Aorta (tissue), 5 donors: ENCODE measurements at places on chromosomes 2 and 18.

GRCh38 chr2:202752071-202752470, 117.3 kb downstream of the FAM117B start:
- no peak for DNase-seq

- DNase-seq, result no peak
These were observed 100.3 kb downstream of the DAW1 start for GRCh38 chr2:227971619-227972230.

GRCh38 chr18:70151614-70152013, 53.9 kb downstream of the RTTN start:
- DNase-seq, result no peak

- no peak for DNase-seq
These were observed 255.7 kb upstream of the ATP5MC3 start for GRCh38 chr2:175437167-175437566.

- no peak for DNase-seq
These were observed 54.7 kb downstream of the INO80D start for GRCh38 chr2:206031162-206031784.

DNA sequence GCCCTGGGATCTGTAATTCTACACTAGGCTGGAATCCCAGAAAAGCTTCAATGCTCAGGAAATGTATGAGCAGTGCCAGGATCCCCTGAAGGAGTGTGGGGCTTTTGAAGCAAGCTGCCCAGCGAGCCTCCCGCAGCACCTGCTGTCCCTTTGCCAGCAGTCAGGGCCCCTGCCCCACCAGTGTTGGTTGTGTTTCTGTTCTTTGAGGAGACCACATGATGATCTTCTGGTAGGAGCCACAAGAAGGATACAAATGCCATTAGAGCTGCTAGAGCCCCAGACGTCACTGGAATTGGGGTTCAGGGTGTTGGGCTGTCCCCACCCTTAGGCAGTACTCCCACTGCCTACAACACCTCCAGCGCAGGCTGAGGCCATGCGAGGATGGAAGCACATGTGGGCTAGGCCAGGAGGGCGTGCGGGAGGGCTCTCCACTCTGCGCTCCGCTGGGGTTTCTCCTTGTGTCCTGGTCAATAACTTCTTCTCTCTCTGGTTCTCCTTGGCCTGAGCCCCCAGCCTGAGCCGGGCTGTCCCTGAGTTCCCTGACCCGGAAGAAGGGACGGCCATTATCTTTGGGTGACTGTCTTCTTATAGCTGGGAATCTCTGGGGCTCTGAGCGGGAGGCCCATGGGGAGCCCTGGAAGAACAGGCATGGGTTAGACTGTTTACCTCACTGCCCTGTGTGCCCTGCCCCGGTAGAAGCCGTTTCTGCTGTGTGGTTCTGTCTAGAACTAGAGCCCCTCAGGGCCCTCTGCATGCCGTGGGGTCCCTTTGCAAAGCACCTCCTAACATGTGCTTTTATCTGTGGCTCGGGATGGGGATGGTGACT, 73.9 kb downstream of the LRRFIP1 start:
- no peak for DNase-seq

GRCh38 chr2:226118471-226119429, 680.9 kb downstream of the IRS1 start:
- DNase-seq, result no peak

DNA sequence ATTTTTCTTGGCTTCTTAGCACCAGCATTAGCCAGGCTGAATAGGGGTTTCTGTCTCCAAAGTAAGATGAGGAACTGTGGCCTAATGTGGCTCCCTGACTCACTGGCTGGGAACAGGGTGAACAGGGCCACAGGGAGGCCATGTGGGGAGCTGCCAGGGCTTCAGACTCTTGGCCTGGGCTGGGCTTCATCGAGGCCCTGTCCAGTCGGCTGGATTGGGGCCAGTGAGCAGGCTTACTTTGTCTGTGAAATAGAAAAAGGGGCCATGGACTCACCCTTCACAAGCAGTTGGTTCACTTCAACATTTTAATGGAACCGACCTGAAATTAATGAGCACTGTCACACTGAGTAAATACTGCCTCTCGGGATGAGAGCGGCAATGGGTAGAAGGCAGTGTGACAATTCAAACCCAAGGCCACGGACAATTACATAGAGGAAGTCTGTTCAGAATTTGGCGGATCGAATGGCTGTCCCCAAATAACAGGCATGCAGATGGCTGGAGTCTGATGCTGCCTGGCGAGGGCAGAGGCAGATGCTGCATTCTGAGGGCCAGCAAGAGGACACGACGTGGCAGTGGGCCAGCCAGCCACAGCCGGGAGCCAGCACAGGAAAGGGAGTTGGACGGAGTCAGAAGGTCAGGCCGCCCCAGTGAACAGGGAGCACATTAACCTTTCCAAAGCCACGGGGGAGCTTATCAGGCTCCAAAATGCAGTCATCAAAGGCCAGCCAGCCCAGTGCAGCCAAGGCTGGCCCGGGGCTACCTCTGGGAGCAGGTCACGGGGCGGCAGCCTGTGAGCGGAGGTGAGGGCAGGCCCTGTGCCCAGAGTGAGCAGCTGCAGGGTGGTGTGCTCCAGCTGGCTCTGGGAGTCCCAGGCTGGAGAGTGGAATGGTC, 146.6 kb upstream of the REV1 start:
- peak; percentile 86 for DNase-seq

DNA sequence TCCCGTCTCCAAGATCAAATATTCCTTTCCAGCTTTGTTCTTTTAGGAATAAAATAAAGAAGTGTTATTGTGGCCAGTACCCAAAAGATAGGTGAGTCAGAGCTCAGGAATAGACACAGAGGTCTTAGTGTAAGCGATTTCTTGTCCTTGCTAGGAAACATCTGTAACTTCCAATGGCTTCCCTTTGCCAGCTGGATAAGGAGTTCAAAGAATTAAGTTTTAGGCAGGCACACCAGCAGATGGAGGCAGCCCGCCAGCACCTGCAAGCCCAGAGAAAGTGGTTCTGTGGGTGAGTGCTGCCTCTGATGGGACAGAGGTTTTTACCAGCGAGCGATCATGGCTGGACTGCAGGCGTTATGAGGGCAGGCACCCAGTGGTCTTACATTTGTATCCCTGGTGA, 125.4 kb downstream of the MGAT5 start:
- no peak for DNase-seq

DNA sequence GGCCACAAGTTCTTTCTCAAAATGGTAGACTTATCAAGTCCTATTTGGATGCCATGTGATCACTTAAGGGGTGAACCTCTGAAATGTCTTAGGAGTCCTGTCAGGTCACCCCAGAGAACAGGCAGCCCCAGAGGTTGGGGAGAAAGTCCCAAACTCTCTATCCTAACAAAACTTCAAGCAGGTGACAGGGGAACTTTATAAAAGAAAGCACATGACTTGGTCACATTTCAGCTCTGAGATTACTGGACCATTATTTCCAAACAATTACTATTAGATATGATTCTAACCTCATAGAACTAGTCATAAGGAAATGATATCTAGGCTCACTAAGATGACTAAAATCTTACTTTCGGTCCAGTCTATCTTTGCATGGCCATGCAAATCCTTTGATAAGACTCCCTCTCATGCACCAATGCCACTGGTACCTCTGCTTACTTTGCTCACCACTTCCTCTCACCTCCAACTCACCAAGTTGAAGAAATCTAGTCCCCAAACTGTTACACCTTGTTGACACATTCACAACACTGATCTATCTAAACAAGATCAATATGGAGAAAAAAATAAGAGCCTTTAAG, 107.0 kb downstream of the GALNT14 start:
- no peak for DNase-seq

GRCh38 chr18:60861575-60861974, 471.7 kb upstream of the CDH20 start:
- no peak for DNase-seq

DNA sequence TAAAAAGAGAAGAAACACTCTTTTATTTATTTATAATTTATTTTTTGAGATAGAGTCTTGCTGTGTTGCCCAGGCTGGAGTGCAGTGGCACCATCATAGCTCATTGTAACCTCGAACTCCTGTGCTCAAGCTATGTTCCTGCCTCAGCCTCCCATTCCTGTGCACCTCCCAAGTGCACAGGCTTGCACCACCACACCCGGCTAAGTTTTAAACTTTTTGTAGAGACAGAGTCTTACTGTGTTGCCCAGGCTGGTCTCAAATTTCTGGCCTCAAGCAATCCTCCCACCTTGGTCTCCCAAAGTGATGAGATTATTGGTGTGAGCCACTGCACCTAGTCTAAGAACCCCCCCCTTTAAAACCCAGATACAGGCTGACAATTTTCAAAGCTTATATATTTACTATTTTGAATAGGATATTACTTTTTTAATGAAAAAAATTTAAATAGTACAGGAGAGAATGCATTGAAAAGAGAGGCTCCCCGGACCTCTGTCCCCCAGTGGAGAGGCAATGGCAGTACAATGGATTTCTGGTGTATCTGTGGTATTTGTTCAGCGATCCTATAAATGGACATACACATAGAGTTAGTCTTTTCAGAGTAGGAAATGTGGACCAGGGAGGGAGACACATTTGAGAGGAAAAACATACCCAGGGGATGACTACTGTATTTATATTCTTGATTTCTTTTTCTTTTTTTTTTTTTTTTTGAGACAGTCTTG, 48.1 kb upstream of the CNOT11 start:
- DNase-seq, result no peak

DNA sequence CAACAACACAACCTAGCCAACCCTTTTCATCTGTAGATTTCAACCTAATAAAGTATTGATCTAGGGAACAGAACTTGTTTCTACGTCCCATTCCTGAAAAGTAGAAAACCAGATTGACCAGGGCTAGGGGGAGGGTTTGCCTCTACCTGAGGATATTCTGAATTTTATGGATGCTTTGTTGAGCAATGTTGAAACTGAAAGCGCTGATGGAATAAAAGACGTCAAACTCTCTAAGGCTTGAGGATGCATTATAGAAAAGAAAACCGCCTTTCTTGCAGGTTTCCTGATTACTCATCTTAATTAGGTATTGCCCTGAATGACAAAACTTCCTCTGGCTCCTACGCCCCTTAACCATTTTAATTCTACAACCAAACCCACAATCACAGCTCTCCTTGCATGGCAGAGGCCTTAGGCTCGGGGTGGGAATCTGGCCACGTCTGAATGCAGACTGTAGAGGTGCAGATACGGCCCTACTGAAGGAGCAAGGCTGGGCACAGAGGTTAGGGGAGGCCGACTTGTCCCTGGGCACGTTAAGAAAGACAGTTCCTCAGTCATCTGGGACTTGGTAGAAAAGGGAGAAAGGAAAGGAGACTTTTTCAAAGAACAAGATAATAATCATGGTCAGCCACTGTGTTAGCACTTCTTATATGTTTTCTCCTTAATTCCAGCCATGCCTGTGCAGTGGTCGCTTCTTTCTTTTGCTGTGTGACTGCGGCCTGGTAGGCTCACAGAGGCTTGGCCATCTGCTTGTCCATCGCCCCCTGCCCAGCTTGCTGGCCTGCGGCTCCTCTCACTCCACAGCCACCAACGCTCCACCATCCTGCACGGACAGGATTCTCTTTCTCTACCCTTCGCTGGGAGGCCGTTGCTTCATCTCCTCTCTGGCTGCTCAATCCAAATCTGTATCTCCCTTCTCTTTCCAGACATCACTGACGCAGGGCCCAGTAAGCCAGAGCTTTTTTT, 209.5 kb downstream of the VAPA start:
- DNase-seq, result no peak

GRCh38 chr2:222297600-222297935, 1.2 kb downstream of the PAX3 start:
- no peak for DNase-seq

DNA sequence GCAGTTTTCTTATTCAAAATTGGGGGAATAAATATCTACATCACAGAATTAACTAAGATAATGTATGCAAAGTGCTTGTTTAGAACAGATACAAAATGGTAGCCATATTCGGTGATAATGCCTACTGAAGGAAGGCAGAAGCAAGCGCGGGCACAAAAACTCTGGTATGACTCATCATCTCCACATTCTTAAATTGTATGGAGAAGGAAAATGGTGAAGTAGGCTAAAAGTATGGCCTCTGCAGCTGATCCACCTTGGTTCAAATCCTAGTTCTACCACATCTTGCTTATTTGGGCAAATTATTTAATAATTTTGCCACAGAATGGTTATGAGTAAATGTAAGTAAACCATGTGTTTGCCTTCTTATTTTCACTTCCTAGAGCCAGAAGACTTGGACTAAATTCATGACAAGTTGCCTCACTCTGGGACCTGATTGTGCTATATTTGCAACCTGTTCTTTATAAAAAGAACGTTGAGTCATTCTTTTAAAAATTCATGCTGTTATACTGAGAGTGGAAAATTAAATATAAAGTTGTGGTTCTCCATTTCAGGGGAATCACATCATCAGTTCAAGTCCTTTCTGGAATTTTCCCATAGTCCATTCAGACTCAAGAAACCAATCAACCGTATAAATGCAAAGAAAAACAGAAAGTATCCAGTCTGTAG, 9.0 kb upstream of the CDK15 start:
- DNase-seq, result no peak

DNA sequence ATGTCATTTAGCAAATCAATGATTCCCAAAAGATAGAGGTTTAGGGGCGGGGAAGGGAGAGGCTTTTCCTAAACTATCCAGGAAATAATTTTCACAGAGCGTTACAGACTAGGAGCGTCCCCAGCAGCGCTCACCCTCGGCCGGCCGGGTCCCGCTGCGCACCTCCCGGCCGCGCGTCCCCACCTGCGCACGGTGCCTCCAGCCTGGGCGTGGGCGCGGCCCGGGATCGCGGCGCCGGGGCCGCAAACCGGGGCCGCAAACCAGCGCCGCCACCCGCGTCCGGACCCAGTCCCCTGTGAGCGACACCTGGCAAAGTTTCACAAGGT, 684 bp upstream of the ZCCHC2 start:
- no peak for DNase-seq

DNA sequence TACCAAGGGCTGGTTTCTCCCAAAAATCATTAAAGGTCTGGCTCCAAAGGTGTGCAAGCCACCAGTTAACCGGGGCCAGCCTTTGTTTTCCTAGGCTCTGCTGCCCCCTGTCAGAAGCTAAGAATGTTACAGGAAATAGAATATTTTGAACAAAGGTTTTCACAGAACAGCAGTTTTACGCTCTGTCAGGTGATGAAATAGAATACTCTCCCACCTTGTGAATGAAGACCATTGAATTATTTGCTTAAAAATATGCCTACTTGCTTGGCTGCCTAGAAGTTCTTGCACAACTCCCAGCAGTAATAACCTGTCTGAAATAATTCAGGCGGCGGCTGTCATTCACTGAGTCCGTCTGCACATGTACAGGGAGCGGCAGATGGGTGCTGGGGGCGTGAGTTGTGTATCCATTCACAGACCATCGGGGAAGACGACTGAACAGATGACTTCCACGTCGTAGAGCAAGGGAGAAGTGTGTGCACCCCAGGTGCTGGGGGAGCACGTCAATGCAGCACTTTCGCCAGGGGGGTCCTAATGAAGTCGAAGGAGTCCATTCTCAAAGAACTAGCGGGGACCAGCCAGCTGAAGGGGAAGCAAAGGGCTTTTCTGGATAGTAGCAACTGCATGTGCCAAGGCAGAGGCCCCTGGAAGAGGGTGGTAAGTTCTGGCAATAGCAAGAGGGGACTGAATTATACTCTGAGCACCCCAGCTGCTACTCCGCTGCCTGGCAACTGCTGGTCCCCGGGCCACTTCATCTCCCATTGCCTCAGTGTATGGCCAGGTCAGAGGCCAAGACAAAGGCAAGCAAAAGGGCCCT, 56.1 kb downstream of the SF3B1 start:
- no peak for DNase-seq

- no peak for DNase-seq
These were observed 230.5 kb upstream of the THSD7B start for GRCh38 chr2:136534811-136535210.

- no peak for DNase-seq
These were observed 295.5 kb downstream of the ZNF521 start for GRCh38 chr18:25056429-25056828.

- no peak for DNase-seq
These were observed 2.2 kb upstream of the NXPH2 start for GRCh38 chr2:138782383-138782782.
